HL-60 (cell line): ENCODE measurements at places on chromosomes 7 and 10.

- peak; percentile 69 for DNase-seq
Measured at GRCh38 chr10:101694674-101695403, at the start of gene FBXW4. TSS of gene FBXW4 (minus strand) at chr10:101695170. CDS start at chr10:101695105, 65 bp downstream.

GRCh38 chr7:12716134-12716681, 28.8 kb downstream of the ARL4A start:
- no peak for DNase-seq

DNA sequence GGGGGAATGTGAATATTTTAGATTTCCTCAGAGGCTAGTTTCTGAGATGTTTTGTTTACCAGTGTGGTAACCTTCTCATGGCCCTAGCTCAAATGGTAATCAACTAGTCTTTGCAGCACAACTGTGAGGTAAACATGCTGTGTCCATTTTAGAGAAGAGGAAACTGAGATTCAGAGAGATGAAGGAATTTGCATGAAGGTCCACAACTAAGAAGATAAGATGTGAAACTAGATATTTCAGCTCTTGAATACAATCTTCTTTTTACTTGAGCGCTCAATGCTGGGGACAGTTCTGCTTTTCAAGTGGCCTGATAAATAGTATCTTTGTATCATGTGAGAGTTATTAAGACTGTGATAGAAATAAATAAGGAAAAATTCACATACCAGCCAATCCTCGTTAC, 245.4 kb downstream of the AUTS2 start:
- DNase-seq = no peak

DNA sequence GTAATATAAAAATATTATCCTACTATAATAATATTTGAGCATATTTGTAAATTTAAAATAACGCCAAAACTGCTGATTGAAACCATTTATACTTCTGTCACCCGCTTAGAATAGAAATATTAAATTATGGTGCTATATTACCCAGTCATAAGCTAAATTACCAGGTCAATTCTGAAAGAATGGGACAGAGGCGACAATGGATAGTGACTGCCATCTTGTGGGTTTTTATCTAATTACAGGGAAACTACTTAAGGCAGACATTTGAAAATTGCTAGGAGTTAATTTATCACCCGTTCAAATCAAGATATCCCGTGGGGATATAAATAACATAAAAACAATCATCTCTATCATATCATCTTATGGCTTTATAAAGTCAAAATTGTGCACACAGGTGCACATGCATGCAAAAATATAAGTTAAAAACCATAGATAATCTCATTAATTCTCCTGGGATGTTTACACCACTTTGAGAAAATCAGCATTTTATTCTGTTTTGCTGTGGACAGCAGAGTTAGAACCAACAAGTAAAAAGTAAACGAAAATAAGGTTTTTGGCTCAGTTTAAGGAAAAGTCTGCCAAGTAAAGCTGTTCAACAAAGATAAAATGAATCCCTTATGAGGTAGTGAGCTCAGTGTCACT, 41.3 kb upstream of the HPSE2 start:
- no peak for DNase-seq

GRCh38 chr7:131338691-131339390, 11.2 kb downstream of the MKLN1 start:
- no peak for DNase-seq

DNA sequence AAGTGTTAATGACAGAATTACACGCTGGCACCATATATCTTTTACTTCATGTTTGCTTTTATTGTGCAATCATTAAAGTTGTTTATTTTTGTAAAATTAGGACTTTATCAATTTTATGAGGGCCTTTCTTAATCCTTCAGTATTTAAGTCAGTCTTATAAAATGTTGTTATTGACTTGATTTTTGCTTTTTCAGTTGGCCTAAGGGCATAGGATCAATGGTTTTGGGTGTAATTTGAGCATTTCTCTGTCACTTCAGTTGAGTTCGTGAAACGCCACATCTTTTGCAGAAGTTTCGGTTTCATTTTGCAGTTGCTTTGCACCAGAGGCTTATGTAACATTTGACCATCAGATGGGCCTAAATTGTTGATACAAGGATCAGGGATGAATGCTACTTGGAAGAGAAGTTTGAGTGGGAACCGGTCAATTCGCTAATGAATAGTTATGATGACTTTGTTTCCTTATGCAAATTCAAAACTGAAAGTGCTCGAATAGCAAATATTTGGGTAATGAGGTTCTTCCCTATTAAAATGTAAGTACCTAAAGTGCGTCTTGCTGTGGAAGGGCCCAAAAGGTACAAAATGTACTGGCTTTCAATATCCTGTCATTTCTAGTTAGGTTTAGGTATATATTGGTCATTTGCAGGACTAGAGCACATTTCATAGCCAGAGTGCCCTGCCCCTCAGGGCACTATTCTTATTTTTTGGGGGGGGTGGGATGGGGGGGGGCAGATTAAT, 340.9 kb downstream of the LRMDA start:
- DNase-seq = peak; percentile 33
